ENCODE measurements at places on chromosomes 1 and 21.

- DNase-seq, result no peak
These were observed 115.4 kb downstream of the RIPK4 start for GRCh38 chr21:41651406-41651805.

DNA sequence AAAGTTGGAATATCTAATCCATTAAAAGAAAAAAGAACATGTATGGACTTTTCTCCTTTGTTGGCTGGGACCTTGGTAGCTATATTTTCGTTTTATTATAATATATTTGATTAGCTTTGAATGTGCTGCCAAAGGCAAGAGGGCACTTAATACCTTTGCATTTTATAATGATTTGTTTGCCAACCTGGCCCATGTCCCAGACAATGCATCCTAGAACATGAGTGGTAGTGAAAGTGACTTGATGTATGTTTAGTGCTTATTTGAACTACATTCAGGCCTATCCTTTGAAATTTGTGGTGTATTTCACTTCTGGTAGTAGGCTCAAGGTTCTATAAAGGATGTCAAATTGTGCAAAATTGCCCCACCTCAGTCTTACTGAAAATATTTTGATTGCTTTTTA is 25.9 kb downstream of the CACHD1 start:
- no peak for DNase-seq

DNA sequence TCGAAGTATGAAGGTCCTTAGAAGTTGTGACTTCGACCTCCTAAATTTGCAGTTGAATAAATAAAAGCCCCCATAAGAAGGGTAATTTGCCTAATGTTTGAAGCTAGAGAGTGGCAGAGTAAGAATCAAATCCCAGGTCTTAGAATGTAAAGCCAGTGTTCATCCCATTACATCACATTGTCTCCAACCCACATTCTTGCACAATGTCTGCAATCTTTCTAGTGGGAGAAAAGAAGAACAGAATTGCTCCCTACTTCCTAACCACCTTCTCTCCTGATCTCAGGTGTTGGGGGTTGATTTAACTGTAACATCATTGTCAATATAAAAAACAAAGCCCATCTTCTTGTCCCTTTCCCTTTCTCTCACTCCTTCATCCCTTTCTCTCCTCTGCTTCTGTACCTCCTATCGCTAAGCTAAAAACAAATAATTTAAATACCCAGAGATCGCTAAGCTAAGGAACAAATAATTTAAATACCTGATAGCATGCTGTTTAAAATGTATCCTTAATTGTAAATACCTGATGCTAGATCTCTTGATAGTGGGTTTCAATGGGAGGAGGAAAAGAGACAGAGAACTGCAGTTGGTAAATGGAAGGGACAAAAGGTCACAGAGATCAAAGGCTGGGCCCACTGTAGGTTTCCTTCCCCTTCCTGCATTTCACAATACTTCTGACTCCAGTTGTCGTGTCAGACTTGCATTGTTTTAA is 32.1 kb upstream of the CCDC190 start:
- DNase-seq, result no peak

- DNase-seq, result no peak
These were observed 6.6 kb upstream of the MIIP start for GRCh38 chr1:12012560-12013316.

DNA sequence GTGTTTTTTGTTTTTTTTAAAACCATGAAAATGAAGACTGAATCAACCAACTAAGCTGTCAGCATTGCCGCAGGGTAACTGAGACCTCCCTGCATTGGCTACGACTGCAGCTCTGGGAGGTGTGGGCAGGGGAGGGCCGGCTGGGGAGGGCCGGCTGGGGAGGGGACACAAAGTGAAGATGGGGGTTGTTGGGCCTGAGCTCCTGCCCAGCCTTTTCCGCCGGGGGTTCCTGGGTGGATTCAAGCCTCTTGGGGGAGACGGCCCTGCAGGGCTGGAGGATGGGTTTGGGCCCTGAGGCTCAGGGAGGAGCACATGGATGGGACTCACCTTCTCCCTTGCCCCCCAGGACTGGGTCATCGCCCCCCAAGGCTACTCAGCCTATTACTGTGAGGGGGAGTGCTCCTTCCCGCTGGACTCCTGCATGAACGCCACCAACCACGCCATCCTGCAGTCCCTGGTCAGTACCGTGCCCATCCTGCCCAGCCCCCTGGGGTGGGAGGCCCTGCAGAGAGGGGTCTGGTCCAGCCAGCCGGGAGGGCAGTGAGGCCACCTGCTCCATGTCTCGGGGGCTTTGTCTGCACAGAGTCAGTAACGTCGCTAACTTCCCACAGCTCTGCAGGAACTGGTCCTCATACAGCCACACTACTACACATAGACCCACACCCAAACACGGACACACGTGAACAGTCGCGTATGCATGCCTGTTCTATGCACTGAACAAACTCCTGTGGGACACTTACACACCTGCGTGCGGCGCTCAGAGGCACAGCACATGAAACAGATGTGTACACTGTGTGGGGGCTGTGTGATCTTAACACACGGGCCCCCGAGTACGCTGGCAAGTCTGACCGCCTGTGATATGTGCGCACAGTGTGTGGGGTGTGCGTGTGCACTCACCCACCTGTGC is 31.5 kb downstream of the BMP8A start:
- no peak for DNase-seq

DNA sequence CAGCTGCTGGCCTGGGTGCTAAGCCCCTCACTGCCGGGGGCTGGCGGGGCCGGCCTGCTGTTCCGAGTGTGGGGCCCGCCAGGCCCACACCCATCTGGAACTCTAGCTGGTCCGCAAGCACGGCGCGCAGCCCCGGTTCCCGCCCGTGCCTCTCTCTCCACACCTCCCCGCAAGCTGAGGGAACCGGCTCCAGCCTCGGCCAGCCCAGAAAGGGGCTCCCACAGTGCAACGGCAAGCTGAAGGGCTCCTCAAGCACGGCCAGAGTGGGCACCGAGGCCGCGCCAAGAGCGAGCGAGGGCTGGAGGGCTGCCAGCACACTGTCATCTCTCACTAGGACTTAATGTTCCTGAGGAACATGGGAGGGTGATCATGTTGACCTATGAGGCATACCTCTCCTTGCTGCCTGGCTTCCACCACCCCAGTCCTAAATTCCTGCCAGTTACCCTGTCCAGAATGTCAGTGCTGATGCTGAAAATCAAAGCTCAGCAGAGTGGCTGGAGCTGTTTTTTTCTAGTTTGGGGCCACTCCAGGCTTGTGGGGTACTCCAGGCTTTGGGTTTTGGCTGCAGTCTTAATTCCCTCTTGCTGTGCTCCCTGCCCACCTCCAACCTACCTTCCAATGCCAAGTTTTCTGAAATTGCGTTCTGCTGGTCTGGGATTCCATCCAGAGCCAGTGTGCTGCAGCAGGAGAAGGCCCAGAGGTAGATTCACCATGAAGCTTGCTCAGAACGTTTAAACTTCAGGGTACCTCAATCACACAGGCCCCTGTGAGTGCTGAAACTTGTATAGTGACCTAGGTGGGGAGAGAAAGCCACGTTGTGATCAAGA is 44.2 kb upstream of the LPGAT1 start:
- DNase-seq, result no peak

- DNase-seq, result no peak
These were observed 19.6 kb upstream of the DHCR24 start for GRCh38 chr1:54906586-54906985.

GRCh38 chr1:35580949-35581388 is 7.9 kb downstream of the TFAP2E start:
- DNase-seq, result no peak

DNA sequence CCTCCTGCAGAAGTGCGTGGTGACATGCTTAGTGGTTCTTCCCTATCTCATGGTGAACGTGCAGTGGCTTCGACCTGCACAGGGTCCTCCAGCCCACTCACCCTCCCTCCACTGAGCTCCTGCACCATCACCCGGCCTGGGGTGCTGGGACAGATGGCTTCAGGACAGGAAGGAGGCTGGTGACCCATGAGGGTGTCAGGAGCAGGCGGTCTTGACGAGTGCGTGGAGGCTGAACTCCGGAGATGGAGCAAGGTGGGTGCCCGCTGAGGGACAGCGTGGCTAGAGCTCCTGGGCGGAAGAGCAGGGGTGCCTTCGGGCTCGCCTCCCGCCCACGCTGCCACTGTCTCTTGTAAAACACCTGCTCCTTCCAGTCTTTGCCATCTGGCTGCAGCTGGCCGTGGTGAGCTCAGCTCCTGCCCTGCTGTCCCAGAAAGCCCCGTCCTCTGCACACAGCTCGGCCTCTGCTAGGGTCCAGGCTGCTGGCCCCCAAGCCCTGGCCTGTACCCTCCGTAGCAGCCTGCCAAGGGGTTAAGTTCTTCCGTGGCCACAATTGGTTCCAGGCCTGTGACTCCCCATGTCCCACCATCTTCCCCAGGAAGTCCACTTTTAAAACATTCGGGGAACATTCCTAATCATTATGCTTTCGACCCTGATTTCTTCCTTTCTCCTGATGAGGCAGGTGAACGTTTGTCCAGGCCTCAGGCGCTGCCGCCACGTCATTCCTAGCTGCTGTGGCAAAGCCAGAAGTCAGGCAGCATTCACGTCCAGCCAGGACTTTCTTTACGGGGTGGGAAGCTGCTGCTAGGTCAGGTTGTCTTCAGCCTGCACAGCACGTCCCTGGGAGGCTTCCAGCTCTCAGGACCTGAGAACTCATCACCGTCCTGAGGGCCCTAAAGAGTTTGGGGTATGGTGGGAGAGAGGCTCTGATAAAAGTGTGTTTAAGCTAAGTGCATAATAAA is 8.1 kb downstream of the KRTAP10-1 start:
- peak; percentile 50 for DNase-seq

DNA sequence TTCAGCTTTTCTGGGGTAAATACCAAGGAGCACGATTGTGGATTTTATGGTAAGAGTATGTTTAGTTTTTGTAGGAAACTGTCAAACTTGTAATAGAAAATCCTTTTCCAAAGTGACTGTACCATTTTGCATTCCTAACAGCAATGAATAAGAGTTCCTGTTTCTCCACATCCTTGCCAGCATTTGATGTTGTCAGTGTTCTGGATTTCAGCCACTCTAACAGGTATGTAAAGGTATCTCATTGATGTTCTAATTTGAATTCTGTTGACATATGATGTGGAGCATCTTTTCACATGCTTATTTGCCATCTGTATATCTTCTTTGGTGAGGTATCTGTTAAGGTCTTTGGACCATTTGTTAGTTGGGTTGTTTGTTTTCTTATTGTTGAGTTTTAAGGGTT is 50.3 kb upstream of the RGS2 start:
- no peak for DNase-seq

GRCh38 chr21:21183092-21183491 is 184.9 kb downstream of the NCAM2 start:
- no peak for DNase-seq

GRCh38 chr1:202689493-202690342 is 20.5 kb downstream of the SYT2 start:
- DNase-seq, result no peak

DNA sequence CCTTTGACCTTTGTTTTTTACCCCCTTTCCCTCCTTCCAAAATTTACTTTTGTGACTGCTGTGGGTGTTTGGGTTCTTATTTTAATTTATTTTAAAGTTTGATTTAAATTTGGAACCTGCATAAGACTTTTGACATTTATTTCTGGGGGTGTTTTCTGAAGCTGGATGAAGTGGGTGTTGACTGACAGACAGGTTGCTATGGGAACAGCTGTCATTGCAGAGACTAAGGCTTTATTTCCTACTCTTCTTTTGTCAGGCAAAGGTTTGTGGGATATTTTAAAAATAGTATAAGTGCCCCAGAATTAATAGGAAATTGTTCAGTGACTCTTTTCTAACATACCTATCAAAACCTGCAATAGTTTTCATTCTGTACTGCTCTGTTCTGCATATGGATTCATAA is 290.8 kb upstream of the ESRRG start:
- DNase-seq, result no peak

DNA sequence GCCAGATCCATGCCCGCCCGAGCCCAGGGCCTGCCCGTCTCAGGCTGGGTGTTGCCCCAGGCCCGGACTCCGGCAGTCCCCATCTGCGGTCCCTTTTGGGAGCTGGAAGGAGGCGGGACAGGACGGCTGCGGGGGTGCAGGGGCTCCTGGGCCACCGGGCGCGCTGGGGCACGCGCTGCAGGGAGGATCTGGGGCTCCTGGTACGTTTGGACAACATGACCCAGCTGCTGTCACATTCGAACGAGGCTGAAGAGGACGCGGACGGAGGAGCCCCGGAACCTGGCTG is 6.6 kb upstream of the CALML6 start:
- no peak for DNase-seq

GRCh38 chr1:209767706-209768105 is 11.9 kb downstream of the TRAF3IP3 start:
- no peak for DNase-seq

GRCh38 chr1:112872551-112872962 is 83.4 kb downstream of the SLC16A1 start:
- DNase-seq, result no peak

- DNase-seq, result no peak
These were observed 390 bp upstream of the S100A9 start for GRCh38 chr1:153357076-153357852.

GRCh38 chr1:206012086-206012859 is 9.1 kb upstream of the RAB7B start:
- no peak for DNase-seq

DNA sequence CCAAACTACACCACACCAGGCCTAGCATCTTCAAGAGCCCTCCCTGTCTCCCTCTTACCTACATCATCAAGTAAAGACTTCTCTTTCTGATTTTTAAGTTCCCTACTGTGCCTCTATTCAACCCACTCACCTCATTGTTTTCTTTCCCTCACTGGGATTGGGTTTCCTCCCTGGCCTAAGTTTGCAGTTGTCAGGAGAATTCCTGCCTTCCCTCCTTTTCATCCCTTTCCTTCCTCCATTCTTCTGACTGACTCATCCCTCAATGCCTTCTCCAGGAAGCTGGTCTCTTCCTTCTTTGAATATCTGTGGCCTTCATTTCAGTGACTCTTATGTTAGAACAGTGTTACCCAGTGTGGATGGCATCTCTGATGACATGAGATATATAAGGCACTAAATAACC is 139.9 kb upstream of the KIAA0040 start:
- no peak for DNase-seq

DNA sequence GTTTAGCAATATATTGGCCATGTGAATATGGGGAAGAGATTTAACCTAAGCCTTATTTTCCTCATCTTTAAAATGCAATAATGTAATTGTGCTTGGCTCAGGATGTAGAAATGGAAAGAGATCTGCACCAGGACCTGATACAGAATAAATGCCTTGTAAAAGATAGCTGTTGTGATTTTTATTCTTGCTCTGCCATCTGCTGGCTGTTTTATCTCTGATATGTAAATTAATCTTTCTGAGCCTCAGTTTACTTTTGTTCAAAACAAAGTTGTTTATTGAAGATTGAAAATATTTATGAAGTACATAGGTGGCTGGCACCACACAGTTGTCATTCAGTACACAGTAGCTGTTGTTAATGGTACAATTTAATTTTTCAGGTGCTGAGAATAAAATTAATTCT is 21.9 kb downstream of the ZYG11B start:
- DNase-seq, result no peak

DNA sequence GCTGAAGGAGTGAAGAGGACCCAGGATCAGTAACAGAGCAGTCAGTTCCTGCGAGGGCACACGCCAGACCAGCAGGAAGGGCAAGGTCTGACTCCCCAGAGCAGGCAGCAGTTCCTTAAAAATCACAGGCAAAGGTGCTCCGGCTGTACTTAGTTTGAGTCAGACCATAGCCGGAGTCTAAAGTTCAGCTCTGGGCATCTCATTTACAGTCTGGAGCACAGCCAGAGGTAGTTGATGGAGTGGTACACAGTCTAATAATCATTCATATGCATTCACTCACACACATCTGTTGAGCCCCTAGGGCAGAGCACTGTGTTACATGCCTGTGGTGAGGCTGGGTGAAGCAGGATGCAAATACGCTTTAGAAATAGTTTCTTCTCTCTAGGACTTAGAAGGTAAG is 7.3 kb upstream of the AMIGO1 start:
- peak; percentile 55 for DNase-seq

- DNase-seq, result no peak
These were observed 67.2 kb downstream of the ATP5PO start for GRCh38 chr21:33848249-33848953.

- peak; percentile 99 for DNase-seq
These were observed 70.9 kb upstream of the POU3F1 start for GRCh38 chr1:38117444-38117887.
